HT1080 (cell line): ENCODE measurements at places on chromosomes 16 and 17.

- no peak for DNase-seq
Observed at GRCh38 chr17:52181782-52182181, 23.3 kb upstream of the CA10 start.

DNA sequence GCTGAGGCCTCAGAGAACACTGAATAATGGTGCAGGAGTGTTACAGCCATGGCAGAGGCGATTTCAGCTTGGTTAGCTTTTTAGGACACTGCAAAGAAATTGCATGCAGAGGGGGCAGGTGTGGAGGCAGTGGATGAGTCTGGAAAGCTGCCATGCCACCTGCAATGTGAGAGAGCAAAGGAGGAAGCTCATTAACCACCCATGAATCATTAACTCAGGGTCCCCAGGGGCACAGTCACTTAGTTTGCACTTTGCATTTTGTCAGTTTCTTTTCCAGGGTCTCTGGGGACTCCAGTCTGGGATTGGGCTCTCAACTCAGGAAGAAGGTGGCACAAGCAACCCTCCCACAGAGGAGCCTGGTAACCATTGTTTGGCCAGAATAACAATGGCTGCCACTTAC is 132.9 kb downstream of the USP31 start:
- DNase-seq: no peak

DNA sequence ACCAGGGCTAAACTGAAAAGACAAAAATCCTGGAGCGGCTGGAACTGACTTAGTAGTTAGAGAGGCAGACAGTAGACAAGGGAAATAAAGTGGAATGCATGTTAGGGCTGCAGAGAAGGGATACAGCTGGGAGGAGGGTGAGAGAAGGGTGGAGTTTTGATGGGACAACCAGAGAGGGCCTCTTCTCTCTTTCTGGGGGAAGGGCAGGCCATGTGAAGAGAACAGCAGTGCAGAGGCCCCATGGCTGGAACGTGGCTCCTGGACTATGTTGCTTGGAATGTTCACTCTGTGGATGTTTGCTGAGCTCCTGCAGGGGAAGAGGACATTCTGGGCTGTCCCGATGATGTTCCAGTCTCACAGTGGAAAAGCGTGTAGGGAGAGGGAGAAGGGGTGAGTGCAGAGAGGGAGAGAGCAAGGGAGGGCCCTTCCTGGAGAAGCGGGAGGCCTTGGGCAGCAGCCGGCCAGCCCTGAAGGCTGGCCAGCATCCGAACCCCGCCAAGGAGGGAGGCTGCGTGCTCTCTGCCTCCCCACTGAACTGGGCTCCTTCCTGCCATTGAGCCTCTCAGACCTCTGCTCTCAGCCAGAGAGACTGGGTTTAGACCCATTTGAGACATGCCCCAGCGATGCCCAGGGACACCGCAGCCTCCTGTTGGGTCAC is 33.1 kb upstream of the GSE1 start:
- no peak for DNase-seq

DNA sequence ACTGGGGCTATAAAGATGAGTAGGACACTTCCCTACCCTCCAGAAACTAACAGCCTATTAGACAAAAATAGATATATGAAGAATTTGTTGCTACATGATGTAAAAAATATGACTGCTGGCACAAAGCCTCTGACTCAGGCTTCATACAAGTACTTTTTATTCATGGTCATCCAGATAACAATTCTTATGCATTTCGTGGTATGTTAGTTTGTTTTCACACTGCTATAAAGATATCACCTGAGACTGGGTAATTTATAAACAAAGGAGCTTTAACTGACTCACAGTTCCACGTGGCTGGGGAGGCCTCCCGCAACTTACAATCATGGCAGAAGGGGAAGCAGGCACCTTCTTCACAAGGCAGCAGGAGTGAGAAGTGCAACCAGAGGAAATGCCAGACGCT is 112.5 kb upstream of the HLF start:
- DNase-seq: peak; percentile 8

DNA sequence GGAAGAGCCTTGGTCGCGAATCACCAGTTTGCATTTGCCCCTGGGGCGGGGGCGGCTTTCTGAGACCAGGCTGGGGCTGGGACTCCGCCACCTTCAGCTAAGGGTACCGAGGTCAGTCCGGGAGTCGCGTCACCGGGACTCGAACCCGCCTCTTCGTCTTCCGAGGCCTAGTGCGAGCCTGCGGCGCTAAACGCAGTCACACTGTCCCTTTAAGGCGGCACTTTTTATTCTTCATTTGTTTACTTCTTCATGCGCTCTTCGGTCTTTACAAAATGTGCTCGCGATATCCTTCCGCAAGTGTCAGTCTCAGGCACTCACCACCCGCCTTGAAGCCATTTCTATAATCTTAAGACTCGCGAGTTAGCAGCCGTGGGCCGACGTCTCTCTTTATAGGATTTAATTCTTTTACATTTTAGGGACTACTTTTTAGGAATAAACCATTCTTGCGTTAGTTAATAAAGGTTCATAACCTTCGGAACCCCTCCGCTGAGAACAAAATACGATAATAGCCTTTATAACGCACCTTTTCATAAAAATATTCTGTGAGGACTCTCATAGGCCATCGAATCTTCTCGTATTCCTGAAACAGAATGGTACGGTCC is 593 bp upstream of the HEXIM1 start:
- DNase-seq: peak; percentile 91

DNA sequence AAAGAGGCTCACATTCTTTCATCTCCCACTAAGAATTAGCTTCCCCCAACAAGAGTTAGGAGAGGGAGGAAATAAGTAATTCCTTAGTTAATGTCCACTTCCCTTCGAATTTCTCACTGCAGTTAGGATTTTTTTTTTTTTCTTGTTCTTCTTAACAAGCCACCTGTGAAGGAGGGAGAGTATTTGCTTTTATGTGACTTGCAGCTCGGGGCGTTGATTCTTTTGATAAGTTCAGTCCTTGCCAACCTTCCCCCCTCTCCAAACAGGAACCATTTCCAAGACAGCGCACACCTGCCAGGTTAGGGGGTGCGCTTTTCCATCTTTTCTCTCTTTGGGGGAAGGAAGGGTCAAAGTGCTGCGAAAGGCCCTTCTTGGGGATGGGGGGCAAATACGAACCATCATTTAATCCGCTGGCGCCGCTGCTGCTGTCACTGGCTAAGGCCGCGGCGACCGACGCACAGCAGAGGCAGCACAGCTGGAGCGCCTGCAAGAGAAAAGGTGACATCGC is 758 bp downstream of the ADAMTS18 start:
- no peak for DNase-seq

DNA sequence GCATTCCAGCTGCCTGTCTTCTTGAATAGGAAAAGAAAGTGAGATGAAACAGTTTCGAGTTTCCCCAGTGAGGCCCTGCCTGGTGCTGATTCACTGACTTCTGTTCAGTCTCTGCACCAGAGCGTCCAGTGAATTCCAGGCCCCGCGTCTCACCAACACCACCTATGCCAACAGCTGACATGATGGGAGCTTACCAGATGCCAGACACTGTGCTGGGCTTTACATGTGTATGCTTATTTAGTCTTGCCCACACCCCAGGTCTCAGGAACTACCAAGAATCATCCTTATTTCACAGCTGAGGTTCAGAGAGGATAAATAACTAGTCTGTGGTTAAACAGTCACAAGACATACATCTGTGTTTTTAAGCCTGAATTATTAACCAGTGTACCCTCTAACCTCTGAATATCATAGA is 29.1 kb upstream of the IRX6 start:
- no peak for DNase-seq

GRCh38 chr17:12537436-12537835 is 128.3 kb upstream of the MYOCD start:
- DNase-seq: no peak

- no peak for DNase-seq
Observed at GRCh38 chr16:70665113-70665694, 18.8 kb downstream of the IL34 start.

GRCh38 chr17:17235212-17236174 is 1.5 kb downstream of the FLCN start:
- DNase-seq: peak; percentile 32

DNA sequence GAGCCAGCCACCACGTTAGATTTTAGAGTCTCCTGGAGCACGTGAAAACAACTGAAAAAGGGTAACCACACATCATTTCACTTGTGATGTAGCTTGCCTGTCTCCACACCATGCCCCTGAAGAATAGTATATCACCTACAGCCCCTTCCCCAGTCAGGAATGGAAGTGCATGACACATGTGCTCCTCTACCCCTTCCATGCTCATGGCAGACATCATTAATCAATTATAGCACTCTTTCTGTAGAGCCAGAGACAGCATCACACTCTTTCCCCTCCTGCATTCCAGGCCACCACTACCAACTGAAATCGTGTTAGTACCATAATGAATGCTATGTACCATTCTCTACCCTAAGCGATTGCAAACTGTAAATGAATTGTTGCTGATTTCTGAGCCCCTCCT is 113.5 kb upstream of the PLCG2 start:
- DNase-seq: no peak

DNA sequence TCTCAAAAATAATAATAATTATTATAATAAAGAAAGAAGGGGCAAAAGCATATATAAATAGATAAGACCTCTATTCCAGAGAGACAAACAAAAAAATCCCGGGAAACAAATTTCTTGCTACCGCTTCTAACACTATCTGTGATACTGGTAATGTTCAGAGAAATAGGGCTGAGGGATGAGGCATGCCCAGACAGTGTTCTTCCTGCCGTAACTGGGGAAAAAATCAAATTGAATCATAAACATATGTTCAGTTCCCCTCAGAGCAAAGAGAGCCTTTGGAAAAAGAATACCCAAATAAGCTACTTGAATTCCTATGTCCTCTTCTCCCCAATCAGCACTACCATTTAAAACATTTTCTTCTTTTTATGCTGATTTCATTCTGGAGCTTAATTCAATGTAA is 688.0 kb downstream of the KCNJ2 start:
- DNase-seq: no peak

GRCh38 chr16:78122774-78123315 is 23.4 kb downstream of the WWOX start:
- DNase-seq: peak; percentile 68

DNA sequence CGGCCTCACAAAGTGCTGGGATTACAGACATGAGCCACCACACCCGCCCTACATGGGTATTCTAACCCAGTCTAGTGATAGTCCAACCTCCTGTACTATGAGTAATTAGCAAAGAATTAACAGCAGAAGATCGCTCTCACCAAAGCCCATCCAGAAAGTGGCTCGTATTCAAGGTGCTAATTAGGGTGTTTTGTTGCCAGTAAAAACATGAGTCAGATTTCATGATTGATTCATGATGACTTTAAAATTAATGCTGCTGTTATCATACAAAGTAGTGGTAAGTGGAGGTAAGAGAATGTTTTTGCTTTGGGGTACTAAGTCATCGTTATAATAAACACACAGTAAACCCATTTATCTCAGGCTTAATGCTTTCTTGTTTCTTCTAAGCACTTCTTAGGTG is 428.8 kb downstream of the WWOX start:
- no peak for DNase-seq

DNA sequence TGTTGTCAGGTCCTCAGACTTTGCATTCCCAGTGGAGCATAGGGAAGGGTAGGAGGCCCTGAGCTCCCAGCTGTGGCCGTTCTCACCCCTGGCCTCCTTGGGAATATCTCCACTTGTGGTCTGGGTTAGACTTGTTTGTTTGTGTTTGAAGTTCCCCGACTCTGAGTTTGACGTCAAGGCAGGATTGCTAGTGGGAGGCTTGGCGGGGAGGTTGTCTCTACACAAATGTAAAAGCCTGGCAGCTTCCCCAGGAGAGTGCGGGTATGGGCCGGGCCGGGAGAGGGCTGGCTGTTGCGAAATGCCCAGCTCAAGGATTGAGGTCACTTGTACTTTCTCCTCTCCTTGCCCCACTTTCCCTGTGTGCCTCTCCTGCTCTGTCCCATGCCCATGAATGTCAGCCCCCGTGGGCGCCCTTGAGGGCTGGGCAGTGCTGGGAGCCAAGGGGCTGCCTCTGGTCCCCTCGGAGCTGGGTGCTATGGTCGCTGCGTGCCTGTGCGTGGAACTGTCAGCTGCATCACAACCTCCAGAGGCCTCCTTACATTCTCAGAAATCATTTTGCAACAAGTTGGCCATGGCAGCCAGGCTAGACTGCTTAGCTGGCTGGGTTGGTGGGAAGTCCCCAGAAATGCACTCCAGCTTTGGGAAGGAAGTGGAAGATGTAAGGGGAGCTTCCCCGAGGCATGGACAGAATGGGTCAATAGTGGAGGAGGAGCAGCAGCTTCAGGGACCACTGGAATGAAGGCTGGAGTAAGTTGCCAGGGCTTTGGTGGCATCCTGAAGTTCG is 84.3 kb downstream of the KSR1 start:
- peak; percentile 72 for DNase-seq

DNA sequence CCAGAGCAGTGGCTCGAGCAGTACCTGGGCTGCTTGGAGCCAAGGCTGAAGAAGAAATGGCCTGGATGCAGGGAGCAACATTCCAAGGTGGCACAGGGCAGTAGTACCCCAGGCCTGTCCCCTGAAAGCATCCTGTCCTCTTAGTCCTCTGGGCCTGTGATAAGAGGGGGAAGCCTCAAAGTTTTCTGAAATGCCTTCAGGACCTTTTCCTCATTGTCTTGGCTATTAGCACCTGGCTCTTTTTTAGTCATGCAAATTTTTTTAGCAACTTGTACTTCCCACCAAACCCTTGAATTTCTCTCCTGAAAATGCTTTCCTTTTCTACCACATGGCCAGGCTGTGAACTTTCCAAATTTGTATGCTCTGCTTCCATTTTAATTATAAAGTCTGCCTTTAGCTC is 148.9 kb downstream of the HS3ST2 start:
- no peak for DNase-seq

DNA sequence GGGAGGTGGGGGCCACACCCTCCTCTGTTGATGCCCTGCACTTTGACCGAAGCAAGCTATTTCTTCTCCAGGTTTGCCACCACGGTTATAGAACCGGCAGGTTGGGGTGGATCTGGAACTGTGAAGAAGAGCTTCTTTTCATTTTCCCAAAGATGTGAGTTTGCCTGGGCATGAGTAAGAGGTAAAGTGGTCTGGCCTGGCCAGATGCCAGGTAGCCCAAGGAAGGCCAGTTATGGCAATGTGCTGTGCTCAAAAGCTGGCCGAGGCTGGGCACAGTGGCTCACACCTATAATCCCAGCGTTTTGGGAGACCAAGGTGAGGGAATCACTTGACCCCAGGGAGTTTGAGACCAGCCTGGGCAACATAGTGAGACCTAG is 18.7 kb downstream of the ATP6V0D1 start:
- DNase-seq: no peak

- no peak for DNase-seq
Observed at GRCh38 chr16:263944-264343, 11.8 kb downstream of the RGS11 start.

DNA sequence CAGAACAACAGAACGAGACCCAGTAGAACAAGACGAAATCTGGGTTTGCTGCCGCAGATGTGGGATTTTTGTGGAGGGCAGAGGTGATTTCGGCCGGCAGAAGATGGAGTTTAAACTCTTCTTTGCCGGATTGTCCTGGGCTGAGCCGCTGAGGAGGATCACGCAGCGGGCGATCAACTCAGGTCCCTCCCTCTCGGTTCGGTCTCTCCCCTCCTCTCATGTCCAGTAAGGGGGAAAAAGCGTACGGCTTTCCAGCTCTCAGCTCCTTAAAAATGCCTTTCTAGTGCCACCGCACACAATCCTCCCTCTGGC is 2.5 kb downstream of the PHF12 start:
- DNase-seq: peak; percentile 29
